ENCODE measurements at places on chromosomes 6 and 20.

DNA sequence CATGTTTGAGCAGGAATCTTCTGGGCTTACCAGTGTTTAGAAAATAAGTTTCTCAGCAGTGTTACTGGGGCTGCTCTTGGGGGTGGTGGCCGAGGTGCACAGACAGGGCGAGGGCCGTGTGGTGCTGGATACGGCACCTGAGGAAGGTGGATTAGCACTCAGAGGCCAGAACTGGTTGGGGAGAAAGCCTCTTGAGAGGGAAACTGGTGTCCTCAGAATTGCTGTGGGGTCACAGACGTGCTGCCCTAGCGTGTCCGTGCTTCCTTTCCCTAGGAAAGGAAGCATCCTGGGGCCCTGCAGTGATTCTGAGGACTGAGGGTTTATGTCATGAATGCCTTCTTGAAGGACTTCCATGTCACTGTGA, 32.1 kb upstream of the SLC22A1 start:
- no peak for DNase-seq

- DNase-seq, result no peak
Measured at GRCh38 chr6:99338188-99338587, 11.3 kb downstream of the FAXC start.

DNA sequence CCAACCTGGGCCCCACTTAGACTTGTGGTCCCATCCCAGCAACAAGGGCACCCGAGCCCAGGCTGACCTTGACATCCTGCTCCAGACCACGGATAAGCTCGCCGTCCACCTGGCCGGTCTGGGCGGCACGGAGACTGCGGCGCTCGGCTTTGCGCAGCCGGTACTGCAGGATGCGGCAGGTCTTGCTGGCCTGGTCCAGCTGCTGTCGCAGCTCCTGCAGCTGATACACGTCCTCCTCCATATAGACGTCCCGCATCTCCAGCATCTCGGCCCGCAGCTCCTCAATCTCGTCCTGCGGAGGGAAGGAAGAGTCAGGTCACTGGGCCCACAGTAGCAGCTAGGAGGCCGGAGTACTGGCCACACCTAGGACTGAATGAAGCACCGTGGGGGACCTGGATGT, 36.8 kb upstream of the TLDC2 start:
- DNase-seq, result no peak

DNA sequence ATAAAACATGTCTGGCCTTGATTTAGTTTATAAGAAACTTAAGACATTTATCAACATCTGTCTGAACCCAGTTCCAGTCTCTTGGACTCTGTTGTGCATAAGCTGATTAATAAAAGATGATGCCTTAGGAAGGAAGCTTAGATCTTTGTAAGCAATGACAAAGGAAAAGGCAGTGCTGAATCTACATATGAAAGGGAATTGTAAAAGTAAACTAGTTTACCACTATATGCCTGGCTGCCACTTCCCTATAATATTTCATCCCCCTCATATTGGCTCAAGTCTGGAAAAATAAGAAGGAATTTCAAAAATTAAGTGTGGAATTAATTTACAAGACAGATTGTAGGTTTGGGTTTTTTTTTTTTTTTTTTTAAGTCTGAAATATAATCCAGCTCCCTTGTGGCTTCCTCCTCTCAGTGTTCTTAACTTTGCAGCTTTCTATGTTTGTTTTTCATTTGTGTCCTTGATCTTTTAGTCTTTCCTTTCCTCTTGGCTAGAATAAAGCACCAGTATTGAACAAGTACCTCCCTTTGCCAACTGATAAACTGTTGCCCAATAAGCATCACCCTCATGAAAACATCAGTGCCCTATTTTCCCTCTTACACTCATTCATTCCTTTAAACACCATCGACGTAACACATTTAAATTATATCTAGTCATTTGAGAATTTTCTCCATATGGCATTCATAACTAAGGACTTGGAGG, 146.7 kb upstream of the TBX18 start:
- no peak for DNase-seq

DNA sequence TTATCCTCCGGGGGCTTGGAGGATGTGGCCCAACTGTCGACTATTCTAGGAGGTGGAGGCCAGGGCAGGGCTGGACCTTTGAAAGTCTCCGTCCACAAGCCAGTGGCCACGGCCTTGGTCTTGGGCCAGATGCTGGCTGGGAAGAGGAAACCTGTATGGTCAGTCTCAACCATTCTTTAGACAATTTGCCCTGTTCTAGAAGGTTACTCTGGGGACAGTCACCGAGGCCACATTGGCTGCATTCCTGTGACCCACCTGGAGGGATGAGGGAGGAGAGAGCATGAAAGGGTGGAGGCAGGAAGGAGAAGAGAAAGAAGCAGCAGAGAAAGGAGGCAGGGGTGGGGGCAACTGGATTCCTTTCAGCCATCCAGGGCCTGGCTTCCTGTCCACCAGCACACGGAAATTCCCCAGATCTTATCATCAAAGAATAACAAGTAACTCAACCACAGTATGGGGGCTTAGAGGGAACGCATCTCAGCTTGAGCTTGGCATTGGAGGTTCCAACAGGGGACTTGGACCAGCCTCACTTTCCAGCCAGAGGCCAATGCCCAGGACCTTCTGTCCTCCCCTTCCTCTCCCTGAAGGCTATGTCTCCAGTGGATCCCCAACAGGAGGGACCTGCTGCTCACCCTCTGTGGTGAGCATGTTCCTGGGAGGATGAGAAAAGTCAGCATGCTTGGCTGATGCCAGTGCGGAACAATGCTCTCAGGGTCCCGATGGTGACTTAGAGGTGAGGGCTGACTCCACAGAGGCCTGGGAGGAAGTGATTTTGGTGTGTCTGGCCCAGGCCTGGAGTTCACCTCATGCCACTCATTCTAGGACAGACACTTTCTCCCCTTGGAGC, 30.4 kb downstream of the TGM2 start:
- DNase-seq, result no peak

DNA sequence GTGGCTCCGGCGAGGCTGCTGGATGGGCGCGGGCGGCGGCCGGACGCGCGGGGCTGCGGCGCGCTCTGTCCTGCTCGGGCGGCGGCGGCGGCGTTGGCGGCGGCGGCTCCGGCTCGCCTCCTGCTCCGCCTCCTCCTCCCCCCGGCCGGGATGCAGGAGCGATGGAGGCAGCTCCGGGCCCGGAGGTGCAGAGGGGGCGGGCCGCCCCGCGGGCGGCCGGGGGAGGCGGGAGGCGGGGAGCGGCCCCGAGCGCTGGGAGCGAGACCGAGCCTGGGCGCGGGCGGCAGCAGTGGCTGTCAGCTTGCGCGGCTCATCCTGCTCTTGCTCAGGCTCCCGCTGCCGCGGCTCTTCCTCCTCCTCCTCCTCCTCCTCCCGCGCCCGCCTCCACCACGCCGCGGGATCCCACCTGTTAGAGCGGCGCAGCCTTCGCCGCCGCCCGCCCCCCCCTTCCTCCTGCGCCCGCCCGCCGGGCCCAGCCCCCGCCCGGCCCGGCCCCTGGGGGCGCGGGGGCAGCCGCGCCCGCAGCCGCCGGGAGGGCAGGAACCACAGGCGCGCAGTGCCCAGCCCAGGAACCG, at the start of gene NOL4L:
Gene NOL4L, minus strand, starts transcription at position 323 of the 575 bp plus-strand sequence. CDS start 443 bp downstream, outside the sequence.
- no peak for DNase-seq

GRCh38 chr20:19009081-19009688, 195.6 kb downstream of the SCP2D1 start:
- DNase-seq, result no peak

GRCh38 chr6:151285122-151285521, 45.4 kb downstream of the AKAP12 start:
- peak; percentile 63 for DNase-seq

DNA sequence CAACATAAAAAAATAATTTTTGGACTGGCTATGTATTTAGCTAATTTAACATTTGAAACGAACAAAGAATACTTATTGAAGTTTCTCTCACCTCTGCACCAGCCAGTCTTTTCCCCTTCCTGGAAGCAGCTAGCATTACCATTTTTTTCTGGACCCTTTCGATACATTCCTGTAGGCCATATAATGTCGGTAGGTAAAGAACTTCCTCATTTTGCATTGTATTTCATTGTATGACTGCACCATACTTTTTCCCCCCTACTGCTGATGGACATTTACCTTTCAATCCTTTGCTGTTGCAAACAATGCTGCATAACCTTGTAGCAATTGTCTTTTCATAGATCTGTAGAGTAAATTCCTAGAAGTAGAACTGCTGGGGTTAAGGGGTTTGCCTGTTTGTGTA, 17.6 kb downstream of the CBFA2T2 start:
- no peak for DNase-seq

DNA sequence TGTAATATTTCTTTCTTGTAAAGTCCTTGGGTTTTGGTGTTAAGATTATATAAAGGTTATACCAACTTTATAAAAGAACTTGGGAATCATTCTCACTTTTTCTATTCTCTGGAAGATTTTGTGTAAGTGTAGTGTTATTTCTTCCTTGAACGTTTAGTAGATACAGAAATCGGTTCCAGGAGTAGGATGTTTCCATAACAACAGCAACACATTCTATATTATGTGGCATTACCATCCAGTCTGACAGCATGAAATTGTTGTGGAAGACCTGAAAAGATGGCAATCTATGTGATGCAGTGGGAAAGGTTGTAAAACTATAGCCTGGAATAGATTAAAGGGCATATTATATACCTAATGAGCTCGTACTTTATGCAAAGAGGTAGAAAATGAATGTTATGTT, 13.8 kb downstream of the ECT2L start:
- no peak for DNase-seq

GRCh38 chr20:46505506-46505905, 7.9 kb downstream of the ZNF334 start:
- no peak for DNase-seq
